Activated B cell treated with CpG ODN at 0.5 μM for 24 hours (primary cell): ENCODE measurements at places on chromosomes 5 and 9. TPM values are rescaled to one million over a fixed set of nuclear protein-coding genes. Genes with fewer than 3 reads are reported as not detected.

Gene SLC34A3
- not detected in 2 replicates for total RNA-seq

Gene EMB
- 70.2 and 72.1 TPM in 2 replicates for total RNA-seq

Gene ACTBL2
- total RNA-seq = not detected in 2 replicates

Gene ADAMTS2
- not detected in 2 replicates for total RNA-seq

Gene CCDC152
- 6.4 and 6.9 TPM in 2 replicates for total RNA-seq

Gene KLHL9
- total RNA-seq = 13.1 and 13.8 TPM in 2 replicates

Gene DEPDC1B
- 0.44 and 0.98 TPM in 2 replicates for total RNA-seq

Gene PROB1
- total RNA-seq = 3.5 and 3.6 TPM in 2 replicates

Gene PHF24
- 0.13 TPM in 1 of 2 replicates, not detected in the other for total RNA-seq

Gene TSSK1B
- not detected in 2 replicates for total RNA-seq

Gene PRDM9
- not detected in 2 replicates for total RNA-seq

Gene PPP3R2
- total RNA-seq = not detected in 2 replicates

- H3K36me3 ChIP-seq = no peaks in the 10 kb centered on the region
- H3K27me3 ChIP-seq = no peaks in the 10 kb centered on the region
- H3K4me1 ChIP-seq = peaks cover 35% of the 10 kb centered on the region
- DNase-seq = peak; percentile 42
- peak overlapping the region; percentile 75 for H3K27ac ChIP-seq
Observed at GRCh38 chr9:128034821-128035652, 32.1 kb downstream of the NAIF1 start.

DNA sequence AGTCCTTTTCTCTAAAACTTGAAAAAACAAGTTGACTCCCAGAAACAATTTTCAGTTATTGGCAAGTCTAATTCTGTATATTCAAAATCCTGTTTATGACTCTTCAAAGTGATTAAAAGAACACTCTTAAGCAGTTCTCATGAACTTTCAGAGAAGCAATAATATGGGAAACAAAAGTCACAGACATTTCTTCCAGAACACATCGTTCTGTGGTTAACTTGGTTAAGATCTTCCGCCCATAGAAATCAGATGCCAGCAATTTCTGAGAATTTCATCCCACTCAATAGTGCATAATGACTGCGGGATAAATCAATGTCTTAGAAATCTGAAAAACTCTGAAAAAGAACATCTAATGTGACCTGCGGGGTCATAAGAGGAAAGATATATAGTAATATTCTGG lies 300.5 kb downstream of the COX7C start:
- no peak overlapping the region for H3K4me3 ChIP-seq
- H3K27ac ChIP-seq = no peak overlapping the region
- H3K36me3 ChIP-seq = no peaks in the 10 kb centered on the region
- no peak for DNase-seq
- no peaks in the 10 kb centered on the region for H3K27me3 ChIP-seq

DNA sequence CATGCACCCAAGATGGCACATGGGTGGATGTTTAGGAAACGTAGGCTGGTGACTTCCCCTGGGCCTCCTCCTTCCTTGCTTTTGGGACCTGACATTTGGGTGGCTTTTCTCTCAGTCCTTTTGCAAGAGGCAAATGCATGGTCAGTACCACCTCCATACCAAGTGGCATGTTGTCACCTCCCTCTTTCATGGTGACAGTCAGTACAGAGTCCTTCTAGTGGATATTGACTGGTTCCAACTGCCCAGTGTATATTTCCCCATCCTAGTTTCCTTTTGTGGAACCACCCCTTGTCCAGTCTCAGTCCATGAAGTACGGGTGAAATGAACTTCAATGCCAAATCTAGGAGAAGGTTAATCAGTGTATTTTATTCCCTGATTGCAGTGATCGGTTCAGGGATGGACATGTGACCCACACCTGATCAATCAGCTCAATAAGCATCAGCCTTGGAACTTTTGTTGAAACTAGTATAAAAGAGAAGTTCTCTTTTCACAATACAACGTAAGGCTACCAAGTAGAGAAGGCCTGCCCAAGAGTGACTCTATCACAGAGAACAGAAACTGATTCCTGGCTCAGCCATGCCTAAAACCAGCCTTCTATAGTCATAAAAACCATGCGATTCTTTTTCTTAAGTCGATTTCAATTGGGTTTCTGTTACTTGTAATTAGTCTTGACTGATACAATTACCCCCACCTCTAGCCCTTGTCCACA lies 143.4 kb upstream of the KLF9 start:
- peak overlapping the region; percentile 73 for H3K27ac ChIP-seq
- H3K36me3 ChIP-seq = no peaks in the 10 kb centered on the region
- no peak for DNase-seq
- H3K4me3 ChIP-seq = no peak overlapping the region

- H3K4me1 ChIP-seq = no peaks in the 10 kb centered on the region
- H3K36me3 ChIP-seq = no peaks in the 10 kb centered on the region
- H3K27me3 ChIP-seq = peaks cover 7% of the 10 kb centered on the region
Observed at GRCh38 chr5:113153512-113154097, 177.0 kb downstream of the DCP2 start.

- no peak for DNase-seq
- H3K36me3 ChIP-seq = no peaks in the 10 kb centered on the region
- H3K27me3 ChIP-seq = no peaks in the 10 kb centered on the region
- H3K4me3 ChIP-seq = no peak overlapping the region
- H3K4me1 ChIP-seq = peaks cover 7% of the 10 kb centered on the region
Observed at GRCh38 chr5:5784101-5784500, 361.6 kb downstream of the ICE1 start.

DNA sequence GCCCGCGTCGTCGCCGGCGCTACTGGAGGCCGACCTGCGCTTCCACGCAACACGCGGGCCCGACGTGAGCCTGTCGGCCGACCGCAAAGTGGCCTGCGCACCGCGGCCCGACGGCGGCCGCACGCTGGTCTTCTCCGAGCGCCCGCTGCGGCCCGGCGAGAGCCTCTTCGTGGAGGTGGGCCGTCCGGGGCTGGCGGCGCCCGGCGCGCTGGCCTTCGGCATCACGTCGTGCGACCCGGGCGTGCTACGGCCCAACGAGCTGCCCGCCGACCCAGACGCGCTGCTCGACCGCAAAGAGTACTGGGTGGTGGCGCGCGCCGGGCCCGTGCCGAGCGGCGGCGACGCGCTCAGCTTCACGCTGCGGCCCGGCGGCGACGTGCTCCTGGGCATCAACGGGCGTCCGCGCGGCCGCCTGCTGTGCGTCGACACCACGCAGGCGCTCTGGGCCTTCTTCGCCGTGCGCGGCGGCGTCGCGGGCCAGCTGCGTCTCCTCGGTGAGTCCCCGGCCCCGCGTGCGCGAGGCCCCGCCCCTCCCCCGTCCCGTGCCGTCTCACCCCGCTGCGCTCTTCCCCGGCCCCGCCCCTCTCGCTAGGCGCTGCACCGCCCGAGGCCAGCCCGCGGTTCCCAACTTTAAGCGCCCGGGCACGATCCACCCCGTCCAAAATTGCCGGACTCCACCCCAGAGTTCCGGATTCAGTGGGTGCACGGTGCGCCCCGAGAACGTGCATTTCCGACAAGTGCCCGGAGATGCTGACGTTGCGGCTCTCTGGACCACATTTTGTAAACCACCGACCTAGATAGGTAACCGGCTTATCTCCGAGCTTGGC lies 42.8 kb downstream of the NEURL1B start:
- H3K4me1 ChIP-seq = peaks cover 22% of the 10 kb centered on the region
- H3K4me3 ChIP-seq = peak overlapping the region; percentile 77
- no peaks in the 10 kb centered on the region for H3K36me3 ChIP-seq
- peak overlapping the region; percentile 76 for H3K27ac ChIP-seq

DNA sequence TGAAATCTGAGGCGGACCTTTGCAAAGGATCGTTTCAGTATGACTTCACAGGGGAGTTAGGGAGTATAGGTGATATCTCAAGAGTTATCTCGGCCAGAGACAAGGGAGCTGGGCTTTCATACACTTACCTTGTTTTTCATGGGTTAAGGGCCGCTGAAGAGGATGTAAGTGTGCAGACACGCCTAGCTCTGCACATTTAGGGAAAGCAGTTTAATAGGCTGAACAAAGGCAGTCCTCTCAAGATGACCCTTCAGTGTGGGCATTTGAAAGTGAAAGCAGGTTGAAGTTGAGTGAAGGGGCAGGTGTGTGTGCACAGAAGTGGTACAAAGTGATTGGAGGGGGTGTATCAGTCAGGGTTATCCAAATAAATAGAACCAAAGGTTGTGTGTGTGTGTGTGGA lies 33.1 kb upstream of the PRXL2C start:
- H3K4me3 ChIP-seq = no peak overlapping the region
- no peak for DNase-seq
- no peaks in the 10 kb centered on the region for H3K27me3 ChIP-seq
- peaks cover 10% of the 10 kb centered on the region for H3K36me3 ChIP-seq

DNA sequence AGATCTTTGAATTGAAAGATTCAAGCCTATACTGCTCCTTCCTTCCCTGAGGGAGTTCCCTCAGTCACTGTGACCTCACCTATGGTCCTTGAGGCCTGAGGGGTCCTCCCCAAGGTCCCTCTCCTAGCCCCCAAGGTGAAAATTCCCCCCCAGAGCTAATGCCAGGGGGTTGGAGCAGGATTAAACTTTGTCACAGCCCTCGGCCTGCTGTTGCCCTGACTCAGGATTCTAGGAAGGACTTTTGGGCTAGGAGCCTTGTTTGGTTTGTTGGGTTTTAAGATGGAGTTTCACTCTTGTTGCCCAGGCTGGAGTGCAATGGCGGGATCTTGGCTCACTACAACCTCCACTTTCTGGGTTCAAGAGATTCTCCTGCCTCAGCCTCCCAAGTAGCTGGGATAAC lies 123.2 kb downstream of the C5orf15 start:
- no peak overlapping the region for H3K27ac ChIP-seq
- H3K27me3 ChIP-seq = peaks cover 3% of the 10 kb centered on the region
- H3K4me1 ChIP-seq = peaks cover 36% of the 10 kb centered on the region
- no peaks in the 10 kb centered on the region for H3K36me3 ChIP-seq

GRCh38 chr9:108022246-108022935 lies 532.8 kb upstream of the KLF4 start:
- DNase-seq = no peak
- no peak overlapping the region for H3K4me3 ChIP-seq
- H3K4me1 ChIP-seq = no peaks in the 10 kb centered on the region
- H3K27me3 ChIP-seq = no peaks in the 10 kb centered on the region

DNA sequence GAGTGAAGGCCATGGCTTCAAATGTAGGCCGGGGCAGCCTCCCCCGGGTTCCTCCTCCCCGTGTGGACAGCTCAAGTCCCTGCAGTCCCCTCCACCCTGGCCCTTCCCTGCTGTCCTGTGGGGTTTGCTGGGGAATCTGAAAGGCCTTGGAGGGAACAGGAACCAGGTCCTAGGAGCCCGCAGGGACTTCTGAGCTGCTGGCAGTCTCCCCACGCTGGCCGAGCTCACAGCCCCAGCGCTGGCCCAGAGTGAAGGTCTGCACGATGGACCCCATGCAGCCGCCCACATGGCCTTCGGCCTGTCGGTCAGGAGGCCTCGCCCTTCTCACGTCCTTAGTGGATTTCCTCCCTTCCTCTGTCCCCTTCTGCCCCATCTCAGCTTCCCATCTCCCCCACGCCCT lies 25.7 kb upstream of the NOTCH1 start:
- no peaks in the 10 kb centered on the region for H3K36me3 ChIP-seq
- no peak overlapping the region for H3K4me3 ChIP-seq
- peaks cover 3% of the 10 kb centered on the region for H3K4me1 ChIP-seq
- H3K27ac ChIP-seq = no peak overlapping the region

DNA sequence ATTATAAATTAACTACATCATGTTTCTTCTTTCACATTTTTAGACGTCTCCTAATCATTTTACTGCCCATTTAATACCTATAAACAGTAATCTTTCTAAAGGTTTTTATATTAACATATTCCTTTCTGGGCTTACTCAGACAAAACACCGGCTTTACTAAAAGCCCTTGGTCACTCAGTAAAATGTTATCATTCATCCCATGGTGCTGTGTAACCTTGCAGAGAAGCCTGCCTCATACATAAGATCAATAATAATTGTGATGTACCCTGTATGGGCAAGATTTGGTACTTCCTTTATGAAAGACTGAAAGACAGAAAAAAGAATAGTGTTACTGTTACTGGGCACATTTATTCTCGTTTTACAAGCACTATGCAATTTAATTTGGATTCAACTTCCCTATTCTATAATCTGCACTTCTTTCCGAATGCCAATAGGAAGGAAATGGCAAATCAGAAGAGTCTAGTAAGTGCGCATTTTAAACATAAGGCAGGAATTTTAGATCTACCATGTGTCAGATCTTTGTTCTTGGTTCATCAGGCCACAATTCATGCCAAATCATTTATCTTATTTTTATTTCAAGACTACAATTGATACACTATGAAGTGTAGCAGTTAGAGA lies 522.2 kb downstream of the CSNK1G3 start:
- peaks cover 52% of the 10 kb centered on the region for H3K4me1 ChIP-seq
- peak overlapping the region; percentile 61 for H3K4me3 ChIP-seq
- no peaks in the 10 kb centered on the region for H3K36me3 ChIP-seq
- H3K27me3 ChIP-seq = no peaks in the 10 kb centered on the region
- no peak for DNase-seq

- H3K4me1 ChIP-seq = peaks cover 18% of the 10 kb centered on the region
- H3K4me3 ChIP-seq = no peak overlapping the region
- no peak overlapping the region for H3K27ac ChIP-seq
Observed at GRCh38 chr9:135955934-135956801, 5.0 kb downstream of the UBAC1 start.

DNA sequence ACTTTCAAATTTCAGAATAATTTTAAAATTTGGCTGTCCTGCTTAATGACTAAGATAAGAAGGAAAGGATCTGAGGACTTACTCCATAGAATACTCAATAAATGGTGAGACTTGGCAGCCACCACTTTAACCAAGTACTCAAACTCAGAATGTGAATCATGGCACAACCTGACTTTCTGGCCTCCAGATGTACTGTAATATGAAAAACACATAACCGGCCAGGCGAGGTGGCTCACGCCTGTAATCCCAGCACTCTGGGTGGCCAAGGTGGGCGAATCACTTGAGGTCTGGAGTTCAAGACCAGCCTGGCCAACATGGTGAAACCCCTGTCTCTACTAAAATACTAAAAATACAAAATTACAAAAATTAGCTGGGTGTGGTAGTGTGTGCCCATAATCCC lies 10.0 kb upstream of the MARCHF6 start:
- no peak for DNase-seq
- no peaks in the 10 kb centered on the region for H3K36me3 ChIP-seq
- no peak overlapping the region for H3K27ac ChIP-seq
- no peak overlapping the region for H3K4me3 ChIP-seq
- H3K27me3 ChIP-seq = no peaks in the 10 kb centered on the region

GRCh38 chr9:26058111-26058895 lies 380.1 kb upstream of the TUSC1 start:
- no peak for DNase-seq
- no peak overlapping the region for H3K4me3 ChIP-seq
- H3K4me1 ChIP-seq = no peaks in the 10 kb centered on the region
- no peak overlapping the region for H3K27ac ChIP-seq

GRCh38 chr9:116701940-116702642 lies 15.0 kb downstream of the TRIM32 start:
- H3K4me3 ChIP-seq = no peak overlapping the region
- H3K27me3 ChIP-seq = no peaks in the 10 kb centered on the region
- no peaks in the 10 kb centered on the region for H3K4me1 ChIP-seq
- peaks cover 38% of the 10 kb centered on the region for H3K36me3 ChIP-seq

GRCh38 chr9:35348109-35348508 lies 141.8 kb upstream of the RUSC2 start:
- no peak overlapping the region for H3K27ac ChIP-seq
- H3K4me3 ChIP-seq = no peak overlapping the region
- peaks cover 3% of the 10 kb centered on the region for H3K27me3 ChIP-seq
- H3K36me3 ChIP-seq = no peaks in the 10 kb centered on the region
